Stimulated activated CD4-positive, alpha-beta T cell treated with anti-CD3 and anti-CD28 coated beads, Interleukin-15, amount 100 ng/mL, for 1 hour (primary cell): ENCODE measurements at places on chromosomes 2 and 18.

DNA sequence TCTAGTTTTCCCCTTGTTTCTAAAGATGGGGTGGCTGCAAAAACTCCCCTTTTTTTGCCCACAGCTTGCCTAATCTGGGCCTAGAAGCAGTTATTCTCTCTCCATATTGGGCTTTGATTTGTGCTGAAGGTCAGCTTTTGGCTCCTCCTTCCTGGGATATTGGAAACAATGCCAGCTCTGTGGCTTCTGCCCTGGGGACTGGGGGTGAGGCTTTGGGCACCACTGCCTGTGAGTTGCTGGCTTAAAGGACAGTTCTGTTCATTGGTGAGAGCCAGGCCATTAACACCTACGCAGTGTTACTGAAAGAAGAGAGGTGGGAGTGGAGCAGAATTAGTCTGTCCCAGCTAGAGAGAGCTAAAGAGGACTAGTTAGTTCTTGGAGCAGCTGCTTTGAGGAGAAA, 4.3 kb downstream of the UBXN2A start:
- DNase-seq, result no peak

DNA sequence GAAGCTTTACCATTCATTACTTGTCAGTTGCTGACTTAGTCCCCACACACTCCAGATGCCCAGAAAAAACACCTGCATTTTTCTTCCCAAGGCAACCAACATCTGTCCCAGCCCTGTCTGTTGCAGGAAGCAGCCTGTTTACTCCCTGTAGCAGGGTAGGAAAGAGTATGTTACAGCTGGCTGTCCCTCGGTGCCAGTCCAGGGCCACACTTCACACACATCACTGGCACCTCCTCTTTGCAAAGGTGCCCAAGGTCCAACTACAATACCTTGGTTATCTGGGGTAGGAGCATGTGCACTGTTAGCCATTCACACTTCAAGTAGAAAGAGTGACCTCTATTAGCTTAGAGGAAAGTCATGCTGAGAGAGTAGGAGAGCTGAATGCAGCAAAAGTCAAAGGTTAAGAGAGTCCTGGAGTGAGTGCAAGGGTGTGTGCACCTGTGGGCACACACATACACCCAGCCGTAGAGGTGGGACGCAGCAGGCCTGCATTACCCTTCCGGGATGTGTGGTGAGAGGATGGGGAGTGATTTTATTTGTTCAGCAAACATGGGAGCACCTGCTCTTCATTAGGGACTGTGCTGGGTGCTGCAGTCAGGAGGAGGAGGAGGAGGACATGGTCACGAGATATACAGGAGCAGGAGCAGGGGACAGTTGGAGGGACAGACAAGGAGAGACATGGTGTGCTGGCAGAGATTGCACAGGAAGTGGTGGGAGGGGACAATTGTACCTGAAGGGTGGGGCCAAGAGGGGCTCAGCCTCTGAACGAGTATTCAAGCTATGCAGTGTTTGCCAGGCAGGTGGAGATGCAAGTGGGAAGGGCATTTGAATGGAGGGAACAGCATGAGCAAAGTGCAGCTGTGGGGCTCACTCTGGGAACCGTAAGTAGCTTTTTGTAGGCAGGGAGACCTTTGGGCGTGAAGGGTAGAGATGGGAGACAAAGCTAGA, 69.8 kb downstream of the TSN start:
- no peak for DNase-seq

DNA sequence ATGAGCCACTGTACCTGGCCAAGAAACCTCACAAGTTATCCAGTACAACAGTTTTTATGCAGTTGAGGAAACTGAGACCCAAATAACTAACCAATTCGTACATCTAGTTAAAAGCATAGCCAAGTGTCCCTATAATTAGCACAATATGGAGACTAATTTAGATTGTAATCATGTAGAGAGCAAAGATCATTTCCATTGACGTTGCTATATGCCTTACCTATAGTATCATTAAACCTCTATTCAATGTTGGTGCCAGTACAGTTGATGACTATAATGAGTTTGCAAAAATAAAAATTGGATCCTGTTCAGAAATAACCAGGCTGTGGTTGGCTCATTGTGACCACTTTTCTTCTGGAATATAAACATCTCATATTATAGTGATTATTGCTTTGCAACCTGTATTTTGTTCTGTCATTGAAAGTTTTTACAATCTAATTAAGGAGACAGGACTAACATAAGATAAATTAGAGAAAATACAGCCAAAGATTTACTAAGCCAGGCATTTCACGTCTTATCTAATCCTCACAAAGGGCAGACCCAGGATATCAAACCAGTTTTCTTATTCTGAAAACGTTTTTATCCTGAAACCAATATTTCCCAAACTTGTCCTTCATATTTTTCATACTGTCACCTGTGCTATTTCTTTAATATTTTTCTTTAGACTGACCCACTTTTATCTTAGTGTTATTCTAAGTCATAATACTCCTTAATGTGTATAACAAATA, 130.0 kb upstream of the STON1 start:
- no peak for DNase-seq

GRCh38 chr2:45361666-45362065, 249.4 kb downstream of the SRBD1 start:
- DNase-seq, result no peak

DNA sequence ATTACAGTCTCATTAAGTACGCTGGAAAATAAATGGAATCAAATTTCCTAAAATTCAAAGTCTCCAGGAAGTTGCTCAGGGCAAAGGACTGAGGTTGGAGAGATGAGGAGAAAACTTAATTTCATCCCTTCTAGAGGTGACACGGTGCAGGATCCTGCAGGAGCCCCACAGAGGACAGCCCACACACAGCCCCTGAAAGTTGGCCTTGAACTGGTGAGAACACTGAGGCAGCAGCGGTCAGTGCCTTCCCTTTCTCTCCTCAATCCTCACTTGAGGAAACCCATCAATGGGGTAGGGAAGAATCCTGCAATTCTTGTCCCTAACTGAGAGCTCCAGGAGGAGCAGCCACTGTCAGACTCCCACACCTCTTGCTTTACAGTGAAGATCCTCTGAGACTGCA, 37.5 kb downstream of the LOXHD1 start:
- no peak for DNase-seq

DNA sequence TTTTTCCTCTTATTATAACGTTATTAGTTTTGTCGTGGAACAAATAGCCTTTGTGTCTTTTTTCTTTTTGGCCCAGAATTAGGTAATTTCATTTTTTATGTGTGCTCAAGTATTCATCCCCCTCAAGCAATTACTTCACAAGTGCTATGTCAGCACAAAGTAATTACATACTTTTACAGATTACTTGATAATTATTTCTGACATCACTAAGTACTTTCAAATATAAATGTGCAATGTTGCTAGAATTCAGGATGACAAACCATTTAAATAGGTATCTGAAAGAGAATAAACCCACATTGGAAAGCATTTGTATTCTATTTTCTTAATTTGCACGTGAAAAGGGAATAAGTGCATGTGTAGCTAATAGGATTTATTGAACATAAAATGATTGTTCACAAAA, 238.2 kb downstream of the CDH7 start:
- no peak for DNase-seq
